ENCODE measurements at places on chromosomes 13 and 19.

GRCh38 chr13:103386341-103386740 is 320.1 kb upstream of the SLC10A2 start:
- no peak overlapping the region for H3K4me3 ChIP-seq
- no peak for DNase-seq
- no peaks in the 10 kb centered on the region for H3K4me1 ChIP-seq
- H3K27me3 ChIP-seq: no peaks in the 10 kb centered on the region
- H3K27ac ChIP-seq: peak overlapping the region; percentile 53
- H3K36me3 ChIP-seq: peaks cover 6% of the 10 kb centered on the region

- DNase-seq: no peak
- peaks cover 9% of the 10 kb centered on the region for H3K36me3 ChIP-seq
- peak overlapping the region; percentile 86 for H3K27ac ChIP-seq
- H3K4me3 ChIP-seq: peak overlapping the region; percentile 88
- peaks cover 47% of the 10 kb centered on the region for H3K4me1 ChIP-seq
Observed at GRCh38 chr19:14135355-14135754, 1.0 kb downstream of the ASF1B start.

DNA sequence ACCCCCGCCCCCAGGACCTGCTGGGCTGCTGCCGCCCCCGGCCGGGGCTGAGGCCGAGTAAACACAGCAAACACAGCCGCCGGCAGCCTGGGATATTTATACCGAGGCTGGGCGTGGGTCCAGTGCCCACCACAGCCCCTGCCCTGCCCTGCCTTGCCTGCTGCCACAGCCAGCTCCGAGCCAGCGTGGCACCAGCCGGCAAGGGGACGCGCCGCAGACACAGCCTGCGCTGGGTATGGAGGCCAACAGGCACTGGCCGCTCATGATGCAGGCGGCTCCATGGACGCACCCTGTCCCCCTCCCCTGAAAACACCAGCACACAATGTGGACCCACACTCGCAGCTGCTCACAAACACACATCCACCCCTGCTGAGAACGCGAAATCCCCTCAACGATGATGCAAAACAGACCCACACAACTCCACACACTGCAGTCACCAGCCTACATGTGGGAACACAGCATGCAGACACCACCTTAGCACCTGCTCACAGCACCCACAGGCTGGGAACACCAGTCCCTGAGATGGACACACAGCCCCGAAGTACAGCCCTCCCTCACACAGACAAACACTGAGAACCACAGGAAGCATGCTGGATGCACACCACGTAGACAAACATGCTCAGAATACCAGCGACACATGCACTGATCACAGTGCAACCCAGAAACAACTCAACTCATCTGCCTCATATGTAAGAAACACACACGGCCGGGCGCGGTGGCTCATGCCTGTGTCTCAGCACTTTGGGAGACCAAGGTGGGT is 16.2 kb downstream of the CCDC97 start:
- peaks cover 16% of the 10 kb centered on the region for H3K36me3 ChIP-seq
- peak overlapping the region; percentile 72 for H3K4me3 ChIP-seq
- H3K27me3 ChIP-seq: no peaks in the 10 kb centered on the region
- peak overlapping the region; percentile 99 for H3K27ac ChIP-seq
- DNase-seq: peak; percentile 50

DNA sequence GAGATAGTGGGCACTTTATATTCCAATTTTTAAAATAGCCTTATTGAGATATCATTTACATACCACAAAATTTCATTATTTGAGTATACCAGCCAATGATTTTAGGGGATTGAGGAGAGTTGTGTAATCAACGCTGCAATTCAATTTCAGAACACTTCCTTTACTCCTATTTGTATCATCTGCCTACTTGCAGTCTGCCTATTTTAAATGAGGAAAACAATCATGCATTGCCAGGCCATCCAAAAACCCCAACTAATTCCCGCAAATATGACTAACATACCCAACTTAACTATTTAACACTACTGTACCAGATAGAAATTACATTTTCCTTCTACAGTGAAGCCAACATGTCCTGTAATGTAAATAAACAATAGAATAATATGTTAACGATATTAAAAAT is 26.7 kb downstream of the CAB39L start:
- no peak overlapping the region for H3K4me3 ChIP-seq
- H3K36me3 ChIP-seq: no peaks in the 10 kb centered on the region
- no peaks in the 10 kb centered on the region for H3K27me3 ChIP-seq
- DNase-seq: no peak
- no peak overlapping the region for H3K27ac ChIP-seq

All from nephron progenitor cell (in vitro differentiated cells).